ENCODE measurements at places on chromosomes 2 and 18.

DNA sequence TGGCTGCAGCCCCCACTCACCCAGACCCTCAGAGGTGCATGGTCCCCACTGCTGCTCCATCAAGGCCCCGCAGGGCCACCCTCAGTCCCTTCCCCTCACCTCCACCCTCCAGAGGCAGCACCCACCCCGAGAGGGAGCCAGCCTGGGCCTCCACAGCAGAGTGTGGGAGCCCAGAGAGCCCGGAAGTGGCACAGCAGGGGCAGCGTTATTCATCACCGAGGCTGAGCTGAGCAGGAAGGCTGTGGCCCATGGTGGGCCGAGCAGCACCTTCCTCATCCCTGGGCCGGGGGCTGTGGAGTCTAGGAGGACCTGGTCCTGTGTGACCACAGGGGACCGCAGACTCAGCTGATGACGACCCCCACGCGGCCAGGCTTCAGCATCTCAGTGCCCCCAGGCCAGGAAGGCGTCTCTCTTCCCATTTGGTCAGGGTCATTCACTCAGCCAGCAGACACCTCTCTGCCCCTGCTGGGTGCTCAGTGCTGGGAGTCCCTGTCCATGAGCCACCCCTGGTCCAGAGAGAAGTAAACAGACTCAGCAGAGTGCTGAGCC is 258.1 kb downstream of the ATAD2B start:
- DNase-seq = no peak

- peak; percentile 15 for DNase-seq
These were observed 3.3 kb upstream of the PER2 start for GRCh38 chr2:238291550-238292281.

DNA sequence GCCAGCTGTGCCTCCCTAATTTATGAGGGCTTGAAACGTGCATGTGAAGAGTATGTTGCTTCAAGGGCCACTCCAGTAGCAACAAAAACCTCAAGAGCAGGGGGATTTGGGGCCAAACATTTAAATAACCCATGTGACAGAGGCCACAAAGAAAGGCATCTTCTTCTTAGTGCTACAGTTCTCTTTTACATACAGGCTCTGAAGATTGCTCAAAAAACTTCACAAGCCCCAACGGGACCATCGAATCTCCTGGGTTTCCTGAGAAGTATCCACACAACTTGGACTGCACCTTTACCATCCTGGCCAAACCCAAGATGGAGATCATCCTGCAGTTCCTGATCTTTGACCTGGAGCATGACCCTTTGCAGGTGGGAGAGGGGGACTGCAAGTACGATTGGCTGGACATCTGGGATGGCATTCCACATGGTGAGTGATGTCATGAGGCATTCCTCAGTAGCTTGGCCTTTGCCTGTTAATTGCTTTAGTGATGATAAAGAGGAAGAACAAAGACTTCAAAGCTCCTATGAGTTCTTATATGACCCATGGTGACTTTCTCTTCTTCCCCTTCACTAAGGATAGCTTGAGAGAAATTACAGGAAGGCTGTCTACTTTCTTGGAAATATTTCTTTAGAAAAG is 40.1 kb downstream of the NRP2 start:
- no peak for DNase-seq

GRCh38 chr2:162022290-162022945 is 51.6 kb downstream of the DPP4 start:
- DNase-seq = no peak

DNA sequence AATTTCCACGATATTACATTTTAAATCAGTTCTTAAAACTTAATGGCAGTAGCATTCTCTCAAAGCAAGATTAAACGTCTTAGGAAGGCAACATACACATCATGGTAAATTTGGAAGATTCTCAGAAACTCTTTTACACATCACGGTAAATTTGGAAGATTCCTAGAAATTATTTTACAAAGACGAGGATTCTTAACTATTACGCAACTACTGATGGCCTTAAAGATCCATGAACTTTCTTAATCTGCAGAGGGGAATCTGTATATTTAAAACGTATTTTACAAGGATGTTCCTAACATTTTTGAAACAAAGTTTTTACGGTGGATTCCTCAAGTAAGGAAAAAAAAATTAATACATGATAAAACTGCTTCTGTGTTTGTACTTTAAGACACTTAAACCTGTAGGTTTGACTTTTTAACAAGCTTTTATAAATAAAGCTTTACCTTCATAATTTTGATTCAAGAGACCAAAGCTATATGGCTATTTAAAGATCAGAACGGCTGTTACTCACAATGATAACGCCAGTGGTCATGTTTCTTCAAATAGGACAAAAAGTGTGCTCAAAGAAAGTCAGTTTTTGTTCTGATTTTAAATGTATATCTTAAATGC is 1.7 kb downstream of the ATF2 start:
- DNase-seq = no peak

- no peak for DNase-seq
These were observed 40.6 kb downstream of the IWS1 start for GRCh38 chr2:127485694-127486071.

- no peak for DNase-seq
These were observed 21.9 kb downstream of the DHRS9 start for GRCh38 chr2:169091256-169091655.

DNA sequence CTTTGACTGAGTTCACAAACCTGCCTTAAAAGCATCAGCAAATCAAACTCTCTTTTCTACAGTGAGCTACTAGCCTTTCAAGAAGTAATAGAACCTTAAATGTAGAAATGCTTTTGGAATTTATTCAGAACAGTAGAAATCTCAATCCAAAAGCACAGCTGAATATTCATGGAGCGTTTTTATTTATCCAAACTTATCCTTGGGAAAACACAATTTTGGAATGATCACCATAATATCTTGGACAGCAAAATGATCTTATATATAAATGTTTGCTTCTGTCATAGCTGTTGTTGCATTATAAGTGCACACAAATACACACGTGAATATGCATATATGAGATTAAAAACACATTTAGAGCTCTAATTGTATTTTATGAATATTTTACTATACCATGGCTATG is 747.3 kb upstream of the PIK3C3 start:
- no peak for DNase-seq

DNA sequence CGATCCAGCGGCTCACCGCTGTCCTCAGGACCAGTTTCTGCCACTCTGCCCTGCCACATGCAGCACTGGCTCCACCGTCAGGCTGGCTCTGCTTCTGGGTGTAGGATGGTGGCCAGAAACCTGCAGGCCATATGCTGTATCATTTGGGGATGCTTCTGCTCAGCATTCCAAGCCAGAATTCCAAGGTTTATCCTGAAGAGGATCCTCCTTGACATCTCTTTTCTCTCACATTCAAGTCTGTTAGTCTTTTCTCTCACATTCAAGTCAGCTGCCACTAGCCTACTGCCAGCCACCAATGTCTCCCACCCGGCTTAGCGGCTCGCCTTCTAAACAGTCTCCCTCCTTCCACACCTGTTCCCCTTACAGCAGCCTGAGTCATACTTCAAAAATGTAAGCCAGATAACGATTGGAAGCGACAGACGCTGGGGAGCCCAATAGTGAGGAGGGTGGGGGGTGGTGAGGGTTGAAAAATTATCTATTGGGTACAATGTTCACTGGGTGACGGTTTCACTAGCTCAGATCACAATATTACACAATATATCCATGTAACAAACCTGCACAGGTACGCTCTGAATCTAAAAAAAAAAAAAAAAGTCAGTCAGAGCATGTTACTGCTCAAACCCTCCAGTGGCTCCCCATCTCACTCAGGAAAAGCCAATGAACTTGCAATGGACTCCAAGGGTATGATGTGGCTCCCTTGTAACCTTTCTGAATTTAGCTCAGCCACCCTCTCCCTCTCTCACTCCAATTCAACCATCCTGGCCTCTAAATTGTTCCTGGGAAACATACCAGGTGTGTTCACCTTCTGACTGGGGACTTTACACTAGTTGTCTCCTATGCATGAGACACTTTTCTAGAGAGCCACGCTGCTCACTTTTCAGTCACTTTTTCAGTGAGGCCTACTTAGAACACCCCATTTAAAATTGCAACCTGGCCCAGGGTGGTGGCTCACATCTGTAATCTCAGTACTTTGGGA is 38.8 kb upstream of the SP3 start:
- DNase-seq = no peak

- DNase-seq = no peak
These were observed 70.3 kb upstream of the SMAD7 start for GRCh38 chr18:49021076-49021432.

- DNase-seq = no peak
These were observed 1317.5 kb upstream of the CELF4 start for GRCh38 chr18:38883111-38883510.

- DNase-seq = no peak
These were observed 38.1 kb downstream of the TRAK2 start for GRCh38 chr2:201413143-201413542.

DNA sequence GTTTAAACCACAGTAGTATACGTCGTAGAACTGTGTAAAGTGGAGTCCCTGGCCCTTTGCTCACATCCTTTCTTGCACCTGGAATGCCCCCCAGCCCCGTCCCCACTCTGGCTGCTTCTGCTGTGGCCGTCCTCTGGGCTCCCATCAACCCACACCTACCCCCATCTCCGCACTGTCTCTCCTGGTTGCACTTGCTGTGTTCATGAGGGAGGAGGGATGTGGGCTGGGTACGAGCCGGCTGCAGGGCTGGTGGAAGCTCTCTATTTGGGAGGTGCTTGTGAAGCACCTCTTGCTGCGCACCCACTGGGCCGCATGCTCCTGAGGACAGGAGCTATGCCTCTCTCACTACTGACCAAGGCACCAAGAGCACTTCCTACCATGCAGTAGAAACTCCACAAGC is 5.1 kb downstream of the OR6B3 start:
- no peak for DNase-seq

GRCh38 chr2:12929758-12930157 is 213.0 kb downstream of the TRIB2 start:
- no peak for DNase-seq

- no peak for DNase-seq
These were observed 56.2 kb downstream of the EFR3B start for GRCh38 chr2:25098056-25098455.

DNA sequence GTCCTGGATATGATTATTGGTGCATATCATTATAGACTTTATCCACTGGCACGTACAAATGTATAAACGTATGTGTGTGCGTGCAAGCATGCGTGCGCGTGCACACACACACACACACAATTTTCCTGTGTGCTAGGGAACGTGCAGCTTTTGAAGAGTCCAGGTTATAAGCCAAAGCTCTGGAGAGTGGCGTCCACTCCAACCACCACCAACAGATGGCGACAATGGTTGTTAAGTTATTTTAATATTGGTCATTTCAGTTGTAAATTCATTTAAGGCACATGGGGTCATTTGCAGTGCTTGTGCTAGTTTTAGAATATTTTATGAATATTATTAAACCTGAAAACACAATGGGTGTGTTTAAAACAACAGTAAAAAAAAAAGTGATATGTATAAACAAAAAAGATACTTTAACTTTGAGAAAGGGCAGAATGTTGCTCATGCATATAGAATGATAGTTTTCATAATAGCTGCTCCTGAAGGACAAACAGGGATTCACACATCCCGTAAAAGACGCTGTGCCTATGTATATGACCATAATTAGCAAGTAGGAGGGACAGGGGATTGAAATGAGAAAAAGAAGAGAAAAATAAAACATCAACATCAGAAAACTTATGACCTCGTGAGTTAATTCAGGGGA is 124.2 kb upstream of the ITGB6 start:
- DNase-seq = peak; percentile 70

DNA sequence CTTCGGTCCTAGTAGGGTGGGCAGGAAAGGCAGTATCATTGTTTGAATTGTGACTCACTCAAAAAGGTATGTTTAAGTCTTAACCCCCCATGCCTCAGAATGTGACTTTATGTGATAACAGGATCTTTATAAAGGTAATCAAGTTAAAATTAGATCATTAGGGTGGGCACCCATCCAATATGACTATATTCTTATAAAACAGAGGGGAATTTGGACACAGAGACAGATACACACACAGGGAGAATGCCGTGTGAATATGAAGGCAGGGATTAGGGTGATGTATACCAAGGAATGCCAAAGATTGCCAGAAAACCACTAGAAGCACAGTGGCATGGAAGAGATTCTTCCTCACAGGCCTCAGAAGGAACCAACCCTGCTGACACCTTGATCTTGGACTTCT is 281.8 kb downstream of the CLIP4 start:
- no peak for DNase-seq

GRCh38 chr2:78676921-78677696 is 348.4 kb upstream of the REG3G start:
- DNase-seq = no peak

DNA sequence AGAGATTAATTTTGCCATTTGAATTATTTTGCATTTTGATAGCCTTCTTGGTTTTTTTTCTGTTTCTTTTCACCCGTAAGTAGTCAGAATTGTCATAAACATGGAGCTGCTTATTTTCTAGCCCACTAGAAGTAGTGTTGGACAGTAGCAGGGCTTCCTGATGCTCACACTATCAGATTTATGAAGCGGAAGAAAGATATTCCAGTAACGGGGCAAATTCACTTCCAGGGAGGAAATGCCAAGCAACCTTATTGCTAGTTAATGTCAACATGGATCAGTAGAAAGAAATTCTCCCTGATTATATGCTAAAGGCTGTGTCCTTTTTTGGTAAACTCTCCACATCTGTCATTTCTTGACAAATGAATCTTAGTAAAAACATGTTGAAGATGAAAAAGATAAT is 19.2 kb upstream of the ADAM23 start:
- DNase-seq = no peak

- DNase-seq = no peak
These were observed 88.3 kb downstream of the INSIG2 start for GRCh38 chr2:118176601-118177000.

DNA sequence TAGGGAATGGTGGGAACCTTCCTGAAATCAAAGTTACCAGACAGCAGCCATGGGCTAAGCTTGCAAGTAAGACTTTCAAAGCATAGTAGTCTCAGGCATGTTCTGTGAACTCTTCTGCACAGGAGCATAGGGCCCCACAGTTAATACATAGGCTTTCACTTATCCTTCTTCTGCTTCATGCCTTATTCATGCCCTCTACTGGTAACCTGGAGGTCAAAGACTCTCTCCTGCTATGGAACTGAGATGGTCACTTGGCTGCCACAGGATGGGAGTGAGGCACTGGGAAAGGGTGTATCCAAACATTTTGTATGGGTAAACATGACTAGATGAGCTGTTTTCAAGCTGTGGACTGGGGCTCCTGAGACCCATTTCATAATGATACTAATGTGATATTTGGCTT is 49.1 kb upstream of the ZNF638 start:
- DNase-seq = no peak

GRCh38 chr2:234724850-234725249 is 227.0 kb upstream of the SH3BP4 start:
- DNase-seq = no peak

GRCh38 chr18:23968638-23969604 is 45.6 kb upstream of the TTC39C start:
- no peak for DNase-seq

- peak; percentile 78 for DNase-seq
These were observed 35.5 kb upstream of the PTMA start for GRCh38 chr2:231672617-231673347.

- DNase-seq = no peak
These were observed 776.3 kb upstream of the CDH7 start for GRCh38 chr18:64974391-64975125.

- DNase-seq = no peak
These were observed 86.7 kb upstream of the TMEM18 start for GRCh38 chr2:763766-764525.

Measured in femur (tissue), 1 donor.